NCI-H1930 (cell line): ENCODE measurements at places on chromosomes 12 and 14.

DNA sequence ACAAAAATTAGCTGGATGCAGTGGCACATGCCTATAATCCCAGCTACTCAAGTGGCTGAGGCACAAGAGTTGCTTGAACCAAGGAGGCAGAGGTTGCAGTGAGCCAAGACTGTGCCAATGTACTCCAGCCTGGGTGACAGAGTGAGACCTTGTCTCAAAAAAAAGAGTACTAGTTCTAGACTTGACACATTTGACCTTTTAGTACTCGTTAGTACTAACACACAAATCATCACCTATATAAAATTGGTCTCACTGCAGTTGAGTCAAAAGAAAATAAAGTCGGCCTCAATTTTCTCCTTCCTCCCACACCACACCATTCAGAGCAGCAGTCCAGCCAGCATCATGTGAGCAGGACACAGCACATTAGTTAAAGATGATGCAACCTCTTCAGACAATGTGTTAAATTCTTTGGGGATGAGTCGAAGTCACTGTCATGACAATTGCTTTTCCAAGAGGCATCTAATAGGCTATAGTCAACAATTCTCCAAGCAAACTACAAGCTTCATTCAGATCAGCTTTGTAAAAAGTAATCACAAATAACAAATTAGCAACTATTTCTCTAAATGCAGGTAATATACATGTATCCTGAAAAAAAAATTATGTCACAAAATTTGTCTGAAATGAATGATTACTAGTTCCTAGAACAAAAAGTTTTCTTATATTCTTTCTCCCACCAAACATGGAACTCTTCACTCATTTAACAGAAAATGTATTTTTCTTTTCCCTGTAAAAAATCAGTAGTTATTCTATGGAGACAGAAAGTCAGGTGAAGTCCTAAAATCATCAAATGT is 55.6 kb downstream of the CLIP1 start:
- DNase-seq, result no peak

DNA sequence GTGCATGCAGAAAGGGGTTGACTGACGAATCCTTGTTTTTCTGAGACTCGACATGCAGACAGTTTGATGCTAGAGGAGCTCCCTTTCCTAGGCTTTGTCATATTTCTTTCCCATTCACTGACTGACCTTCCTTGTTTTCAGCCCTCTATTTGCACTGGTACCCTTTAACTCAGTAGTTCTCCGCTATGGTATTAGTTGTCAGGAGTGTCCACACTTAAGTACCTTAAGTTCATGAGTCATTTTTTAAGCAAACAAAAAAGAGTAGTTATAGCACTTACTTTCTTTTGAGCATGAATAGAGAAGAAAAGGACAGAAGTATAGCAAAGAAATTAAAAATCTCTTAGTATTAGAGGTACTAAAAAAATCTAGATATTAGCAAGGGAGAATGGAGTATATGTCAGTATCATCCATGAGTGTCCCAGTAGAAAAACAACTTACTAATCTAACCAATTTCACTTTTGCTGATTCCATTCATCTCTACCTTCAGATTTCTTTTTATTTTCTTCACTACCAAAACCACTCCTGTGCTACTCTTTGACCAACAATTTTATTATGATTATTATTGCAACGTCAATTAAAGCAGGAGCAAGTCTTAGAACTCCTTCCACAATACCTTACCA is 8.3 kb downstream of the ATP2B1 start:
- no peak for DNase-seq

- no peak for DNase-seq
Observed at GRCh38 chr14:105153739-105154475, 14.7 kb downstream of the JAG2 start.

DNA sequence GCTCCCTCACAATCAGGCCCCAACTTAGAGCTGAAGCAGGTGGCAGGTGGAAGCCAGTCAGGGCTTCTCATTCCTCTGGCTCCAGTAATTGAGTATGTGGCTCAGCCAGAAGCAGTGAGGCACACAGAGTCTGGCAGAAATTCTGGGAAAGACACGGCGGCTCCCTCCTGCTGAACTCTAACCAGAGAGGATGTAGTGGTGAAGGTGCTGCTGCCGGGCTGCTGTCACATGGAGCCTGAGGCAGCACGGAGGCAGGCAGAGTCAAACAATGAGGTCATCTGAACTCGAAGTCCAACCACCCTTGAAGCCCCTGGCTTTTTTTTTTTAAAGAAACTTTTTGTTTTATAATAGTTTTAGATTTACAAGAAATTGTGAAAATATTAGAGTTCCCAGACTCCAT is 33.4 kb upstream of the SMOC1 start:
- DNase-seq, result no peak

GRCh38 chr14:77582511-77582910 is 33.9 kb downstream of the SPTLC2 start:
- no peak for DNase-seq

- no peak for DNase-seq
Observed at GRCh38 chr12:105164068-105164467, 56.5 kb downstream of the WASHC4 start.

DNA sequence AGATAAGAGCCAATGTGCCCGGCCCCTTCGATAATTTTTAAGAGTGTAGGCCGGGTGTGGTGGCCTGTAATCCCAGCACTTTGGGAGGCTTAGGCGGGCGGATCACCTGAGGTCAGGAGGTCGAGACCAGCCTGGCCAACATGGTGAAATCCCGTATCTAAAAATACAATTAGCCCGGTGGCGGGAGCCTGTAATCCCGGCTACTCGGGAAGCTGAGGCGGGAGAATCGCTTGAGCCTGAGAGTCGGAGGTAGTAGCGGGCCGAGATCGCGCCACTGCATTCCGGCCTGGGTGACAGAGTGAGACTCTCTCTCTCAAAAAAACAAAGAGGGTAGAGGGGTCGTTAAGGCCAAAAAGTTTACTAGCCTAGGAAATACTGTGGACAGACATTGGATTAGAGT is 2.6 kb downstream of the KRAS start:
- no peak for DNase-seq
